ENCODE measurements at places on chromosomes 12 and 14. TPM values are rescaled to one million over a fixed set of nuclear protein-coding genes. Genes with fewer than 3 reads are reported as not detected.

GRCh38 chr12:8781381-8782127 lies 40.9 kb upstream of the A2ML1 start:
- no peak for DNase-seq

ADCY4 gene
- polyA plus RNA-seq = 28.7 TPM

SMOC1 gene
- 1.6 TPM for polyA plus RNA-seq

DNA sequence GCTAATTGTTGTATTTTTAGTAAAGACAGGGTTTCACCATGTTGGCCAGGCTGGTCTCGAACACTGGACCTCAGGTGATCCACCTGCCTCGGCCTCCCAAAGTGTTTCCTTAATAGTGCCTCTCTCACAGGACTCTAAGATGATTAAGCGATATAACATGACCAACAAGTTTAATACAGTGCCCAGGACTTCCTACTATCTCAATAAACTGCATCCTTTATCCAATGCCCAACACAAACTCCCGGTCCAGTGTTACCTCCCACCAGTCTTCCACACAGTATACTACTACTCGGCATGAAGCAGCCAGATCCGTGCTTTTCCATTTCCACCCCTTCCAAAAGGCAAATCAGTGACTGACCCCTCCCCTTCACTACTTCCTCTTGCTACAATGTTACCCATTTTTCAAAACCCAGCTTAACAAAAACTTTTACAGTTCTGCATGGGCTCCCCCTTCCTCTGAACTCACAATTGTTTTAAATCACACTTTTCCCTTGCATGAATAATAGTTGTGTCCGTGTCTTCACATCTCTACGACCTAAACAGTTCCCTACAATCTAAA lies 900 bp downstream of the NOP2 start:
- no peak for DNase-seq

DNA sequence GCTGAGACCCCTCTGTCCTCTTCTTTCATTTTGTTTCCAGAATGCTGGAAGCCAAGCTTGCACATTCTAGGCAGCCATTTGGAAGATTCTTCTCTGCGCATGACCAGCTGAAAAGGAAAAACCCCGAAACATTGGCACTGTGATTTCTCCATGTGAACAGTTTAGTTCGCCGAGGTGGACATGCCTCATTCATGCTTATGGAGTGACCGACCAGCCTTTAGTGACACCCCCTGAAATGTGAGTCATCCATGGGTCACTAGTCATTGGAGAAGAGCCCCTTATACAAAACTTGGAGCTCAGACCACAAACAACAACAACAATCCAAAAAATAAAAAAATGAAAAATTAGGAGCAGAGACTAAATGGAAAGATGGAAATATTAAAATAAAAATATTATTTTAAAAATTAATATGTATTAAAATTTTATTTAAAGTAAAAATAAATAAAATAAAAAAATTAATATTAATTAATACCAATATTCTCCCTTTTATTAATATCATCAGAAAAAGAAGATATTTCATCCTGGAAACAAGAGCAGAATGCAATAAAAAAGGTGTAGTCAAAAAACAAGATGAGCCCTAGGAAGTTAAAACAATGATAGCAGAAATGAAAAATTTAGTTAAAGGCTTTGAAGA lies 9.5 kb upstream of the KRT7 start:
- no peak for DNase-seq

DNA sequence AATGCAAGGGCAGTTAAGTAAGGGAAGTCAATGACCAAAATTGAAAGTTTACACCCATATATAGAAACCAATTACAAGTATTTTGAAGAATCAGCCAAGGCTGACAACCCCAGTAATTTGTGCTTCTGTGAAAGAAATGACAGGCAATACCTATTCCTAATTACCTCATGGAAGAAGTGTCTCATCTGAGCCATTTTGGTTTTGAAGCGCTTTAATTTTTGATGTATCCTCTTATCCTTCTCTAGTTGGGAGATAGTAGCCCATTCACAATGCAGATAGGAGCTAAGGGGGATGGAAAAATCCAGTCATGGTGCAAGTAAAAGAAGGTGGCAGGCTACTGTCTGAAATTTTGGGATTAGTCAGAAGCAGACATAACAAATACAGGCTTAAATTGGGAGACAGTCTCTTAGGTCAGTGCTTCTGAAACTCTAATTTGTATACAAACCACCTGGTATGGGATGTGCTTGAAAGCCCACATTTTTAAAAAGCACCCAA lies 30.4 kb upstream of the SUPT16H start:
- no peak for DNase-seq

- DNase-seq = no peak
These were observed 73.4 kb downstream of the CAPZA3 start for GRCh38 chr12:18811273-18811672.

GAPDH gene
- polyA plus RNA-seq = 3,231 TPM

RNASE12 gene
- not detected for polyA plus RNA-seq

- no peak for DNase-seq
These were observed 19.1 kb upstream of the PLA2G1B start for GRCh38 chr12:120346681-120347080.

GRCh38 chr12:56375598-56376434 lies 13.2 kb upstream of the APOF start:
- no peak for DNase-seq

GRCh38 chr14:73751157-73751691 lies 37.0 kb upstream of the PNMA1 start:
- no peak for DNase-seq

- DNase-seq = no peak
These were observed 33.4 kb upstream of the CIPC start for GRCh38 chr14:77064521-77065178.

- DNase-seq = no peak
These were observed 36.0 kb downstream of the PTPN21 start for GRCh38 chr14:88518592-88519512.

DNA sequence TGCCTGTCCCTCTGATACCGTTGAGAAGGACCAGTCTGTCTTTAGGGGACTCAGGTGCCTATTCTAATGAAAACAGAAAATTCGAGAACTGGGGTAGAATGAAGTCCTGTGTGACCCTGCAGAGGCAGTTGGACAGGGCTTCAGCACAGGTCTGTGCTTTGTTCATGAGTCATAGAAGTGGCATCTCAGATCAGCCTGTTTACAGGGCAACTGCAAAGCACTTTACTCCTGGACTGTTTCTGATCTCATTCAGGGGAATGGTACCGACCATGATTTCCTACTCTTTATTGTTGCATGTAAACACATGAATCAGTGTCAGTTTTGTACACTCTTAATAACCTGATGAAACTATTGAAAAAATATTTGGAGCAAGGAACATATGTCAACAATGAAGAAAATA lies 1517.0 kb downstream of the AACS start:
- DNase-seq = no peak

SLC39A5 gene
- 0.30 TPM for polyA plus RNA-seq

- no peak for DNase-seq
These were observed 209.0 kb upstream of the RTL1 start for GRCh38 chr14:101112351-101113107.

- no peak for DNase-seq
These were observed 70.4 kb downstream of the FUT8 start for GRCh38 chr14:65482757-65483438.

GRCh38 chr14:92945959-92946846 lies 23.3 kb downstream of the CHGA start:
- no peak for DNase-seq

DNA sequence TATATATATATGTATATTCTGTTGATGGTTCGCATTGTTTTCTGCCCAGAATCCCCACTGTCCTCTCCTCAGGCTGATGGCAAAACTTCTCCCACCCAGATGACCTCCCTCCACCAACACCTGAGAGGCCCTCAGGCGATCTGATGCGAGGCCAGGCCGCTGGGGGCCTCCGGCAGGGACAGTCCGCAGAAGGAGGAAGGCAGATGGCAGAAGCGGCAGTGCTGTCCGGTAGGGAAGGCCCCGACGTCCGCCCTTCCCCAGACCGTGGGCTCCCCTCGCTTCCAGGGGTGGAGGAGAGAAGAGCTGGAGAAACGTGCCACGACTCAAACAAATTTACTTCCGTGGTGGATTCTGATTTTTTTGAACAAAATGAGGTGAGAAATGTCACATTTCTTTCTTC lies 178.3 kb upstream of the RGS6 start:
- no peak for DNase-seq

DNA sequence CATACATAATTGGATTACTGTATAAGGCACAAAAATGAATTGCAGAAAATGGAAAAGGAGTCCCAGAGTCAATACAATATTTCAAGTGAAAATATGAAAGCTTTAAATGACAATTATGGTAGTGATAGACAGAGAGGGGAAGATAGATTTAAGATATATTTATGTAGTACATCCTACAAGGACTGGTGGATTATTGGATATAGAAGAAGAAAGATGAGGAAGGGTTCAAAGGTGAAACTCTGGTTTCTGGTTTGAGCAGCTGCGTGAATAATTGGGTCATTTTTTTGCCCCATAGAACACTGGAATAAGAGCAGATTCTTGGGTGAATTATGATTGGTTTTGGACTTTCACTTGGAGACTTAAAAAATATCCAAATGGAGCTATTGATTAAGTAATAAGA lies 19.4 kb downstream of the PIK3C2G start:
- DNase-seq = no peak

DNA sequence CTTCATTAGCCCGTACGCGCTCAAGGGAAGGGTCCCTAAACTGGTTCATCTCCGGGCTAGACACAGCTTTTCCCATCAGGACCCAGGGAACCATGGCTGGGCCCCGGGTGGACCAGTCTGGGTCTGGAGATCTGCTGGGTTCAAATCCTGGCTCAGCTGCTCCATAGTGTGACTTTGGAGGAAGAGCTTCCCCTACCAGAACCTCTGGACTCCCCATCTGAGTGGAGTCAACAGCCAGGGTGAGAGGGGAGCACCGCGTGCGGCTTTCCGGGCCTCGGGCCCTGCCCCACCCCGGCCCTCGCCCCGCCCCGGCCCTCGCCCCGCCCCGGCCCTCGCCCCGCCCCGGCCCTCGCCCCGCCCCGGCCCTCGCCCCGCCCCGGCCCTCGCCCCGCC lies 41.2 kb downstream of the BEGAIN start:
- no peak for DNase-seq

Measured in urinary bladder (tissue), 4 donors.